Activated CD4-positive, alpha-beta memory T cell treated with anti-CD3 and anti-CD28 coated beads for 36 hours (primary cell): ENCODE measurements at places on chromosomes 1 and 21. TPM values are rescaled to one million over a fixed set of nuclear protein-coding genes. Genes with fewer than 3 reads are reported as not detected.

Gene KRTAP19-1
- total RNA-seq: not detected

Gene SPRR4
- not detected for total RNA-seq

Gene TNFRSF1B
- total RNA-seq: 201 TPM

Gene RIPPLY3
- total RNA-seq: 0.26 TPM

Gene HTR6
- 0.17 TPM for total RNA-seq

Gene FNDC10
- total RNA-seq: 1.5 TPM
